Activated naive CD4-positive, alpha-beta T cell treated with anti-CD3 and anti-CD28 coated beads, Interleukin-2, amount 50 U/mL, for 72 hours (primary cell): ENCODE measurements at places on chromosomes 1 and 21. TPM values are rescaled to one million over a fixed set of nuclear protein-coding genes. Genes with fewer than 3 reads are reported as not detected.

DNA sequence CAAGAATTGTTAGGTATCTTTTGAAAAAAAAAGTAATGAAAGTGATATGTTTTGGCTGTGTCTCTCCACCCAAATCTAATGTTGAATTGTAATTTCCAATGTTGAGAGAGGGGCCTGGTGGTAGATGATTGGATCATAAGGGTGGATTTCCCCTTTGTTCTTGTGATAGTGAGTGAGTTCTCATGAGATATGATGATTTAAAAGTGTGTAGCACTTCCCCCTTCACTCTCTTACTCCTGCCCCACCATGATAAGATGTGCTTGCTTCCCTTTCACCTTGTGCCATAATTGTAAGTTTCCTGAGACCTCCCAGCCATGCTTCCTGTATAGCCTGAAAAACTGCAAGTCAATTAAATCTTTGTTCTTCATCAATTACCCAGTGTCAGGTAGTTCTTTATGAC lies 70.7 kb downstream of the XCL2 start:
- DNase-seq: no peak

DNA sequence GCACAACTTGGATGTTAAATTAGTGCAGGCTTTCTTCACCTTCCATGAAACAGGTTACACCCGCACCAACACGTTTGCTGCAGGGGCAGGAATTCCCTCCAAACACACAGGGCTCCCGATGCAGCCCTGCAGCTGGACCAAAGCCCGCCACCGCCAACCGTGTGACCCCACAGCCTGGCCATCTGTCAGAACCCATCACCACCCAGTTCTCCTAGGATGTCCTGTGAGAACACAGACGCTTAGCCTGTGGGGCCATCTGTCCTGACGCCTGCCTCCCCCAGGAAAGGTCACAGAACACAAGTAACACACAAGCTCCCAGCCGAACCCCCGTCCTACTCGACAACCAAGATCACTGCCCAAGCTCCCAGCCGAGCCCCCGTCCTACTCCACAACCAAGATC lies 108.1 kb downstream of the NPHP4 start:
- no peak for DNase-seq

- DNase-seq: no peak
Measured at GRCh38 chr1:23643736-23644554, 47.7 kb upstream of the RPL11 start.

- DNase-seq: no peak
Measured at GRCh38 chr21:40723317-40723716, 123.6 kb downstream of the DSCAM start.

GRCh38 chr1:179971563-179972496 lies 17.2 kb downstream of the CEP350 start:
- no peak for DNase-seq

Gene SPRR2E
- total RNA-seq: not detected

- DNase-seq: no peak
Measured at GRCh38 chr1:192709544-192709943, 73.6 kb downstream of the RGS13 start.

GRCh38 chr1:222953585-222953984 lies 138.7 kb downstream of the DISP1 start:
- no peak for DNase-seq

Gene S100A7
- total RNA-seq: not detected

Gene MRAP
- total RNA-seq: not detected

Gene S1PR1
- total RNA-seq: 125 TPM

DNA sequence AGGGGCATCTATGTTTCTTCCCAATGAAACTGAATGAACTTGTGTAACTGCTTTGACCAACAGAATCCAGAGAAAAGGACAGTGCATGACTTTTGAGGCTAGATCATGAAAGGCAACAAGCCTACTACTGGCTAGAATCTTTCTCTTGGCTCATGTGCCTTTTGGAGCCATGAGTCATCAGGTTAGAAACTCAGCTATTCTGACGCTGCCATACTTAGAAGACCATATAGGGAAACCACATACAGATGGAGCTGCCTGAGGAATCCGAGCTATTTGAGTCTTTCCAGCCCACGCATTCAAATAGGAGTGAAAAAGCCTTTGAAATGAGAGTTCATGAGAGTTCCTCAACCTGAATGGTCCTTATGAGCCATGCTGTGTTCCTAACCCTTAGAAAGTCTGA lies 738.5 kb upstream of the CHRM3 start:
- no peak for DNase-seq

Gene NTMT2
- not detected for total RNA-seq

GRCh38 chr1:226029093-226029496 lies 30.0 kb upstream of the SDE2 start:
- no peak for DNase-seq

DNA sequence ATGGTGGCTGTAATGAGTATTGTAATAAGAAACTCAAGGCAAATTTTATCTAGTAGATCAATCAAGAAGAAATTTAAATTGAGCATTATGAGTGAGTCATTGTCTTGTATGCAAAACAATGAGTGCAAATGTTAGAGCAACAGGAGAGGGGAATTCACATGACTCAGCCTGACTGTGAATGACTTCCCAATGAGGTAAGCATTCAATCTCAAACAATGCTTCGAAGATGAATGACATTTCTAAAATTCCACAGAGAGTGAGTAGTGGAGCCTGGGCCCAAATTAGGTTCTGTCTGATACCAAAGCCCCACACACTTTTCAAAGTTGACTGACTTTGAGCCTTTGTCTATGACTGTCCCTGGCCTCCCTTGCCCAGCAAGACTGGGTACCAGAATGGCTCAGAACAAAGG lies 738.0 kb downstream of the PTPRU start:
- DNase-seq: no peak

Gene GFI1
- 42.3 TPM for total RNA-seq

Gene ASCL5
- 0.16 TPM for total RNA-seq

GRCh38 chr1:190832511-190832910 lies 354.8 kb upstream of the BRINP3 start:
- DNase-seq: no peak
